Activated T-cell treated with anti-CD3 and anti-CD28 coated beads, Interleukin-2, amount 50 U/mL, for 4 hours (primary cell): ENCODE measurements at places on chromosomes 2 and 18. TPM values are rescaled to one million over a fixed set of nuclear protein-coding genes. Genes with fewer than 3 reads are reported as not detected.

GRCh38 chr18:56067969-56068671 lies 480.1 kb upstream of the TCF4 start:
- no peak for DNase-seq

- no peak for DNase-seq
Observed at GRCh38 chr2:235592836-235593235, 99.0 kb downstream of the AGAP1 start.

The GFPT1 gene
- 44.5 TPM for total RNA-seq

GRCh38 chr2:24907116-24907515 lies 12.9 kb downstream of the ADCY3 start:
- DNase-seq: no peak

- DNase-seq: no peak
Observed at GRCh38 chr2:148132412-148132811, 111.5 kb downstream of the MBD5 start.

The ERCC3 gene
- total RNA-seq: 56.6 TPM

GRCh38 chr2:66082581-66082980 lies 352.3 kb upstream of the MEIS1 start:
- DNase-seq: no peak

DNA sequence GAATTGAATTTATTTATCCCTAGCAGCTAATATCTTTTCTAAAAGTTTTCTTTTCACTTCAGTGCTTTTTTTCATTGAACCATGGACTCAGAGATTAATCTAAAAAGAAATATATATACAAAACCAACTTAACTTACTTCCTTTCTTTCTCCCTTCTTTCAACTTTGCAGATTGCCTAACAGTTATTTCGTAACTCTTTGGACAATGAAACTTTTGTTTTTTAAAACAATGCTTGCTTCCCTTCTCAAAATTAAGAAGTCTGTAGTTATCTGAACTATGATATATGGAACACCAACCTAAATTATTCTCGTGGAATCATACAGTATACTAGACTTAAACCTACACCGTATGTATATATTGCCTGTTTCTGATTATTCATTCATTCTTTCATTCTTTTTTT lies 62.9 kb downstream of the MIB1 start:
- DNase-seq: no peak

DNA sequence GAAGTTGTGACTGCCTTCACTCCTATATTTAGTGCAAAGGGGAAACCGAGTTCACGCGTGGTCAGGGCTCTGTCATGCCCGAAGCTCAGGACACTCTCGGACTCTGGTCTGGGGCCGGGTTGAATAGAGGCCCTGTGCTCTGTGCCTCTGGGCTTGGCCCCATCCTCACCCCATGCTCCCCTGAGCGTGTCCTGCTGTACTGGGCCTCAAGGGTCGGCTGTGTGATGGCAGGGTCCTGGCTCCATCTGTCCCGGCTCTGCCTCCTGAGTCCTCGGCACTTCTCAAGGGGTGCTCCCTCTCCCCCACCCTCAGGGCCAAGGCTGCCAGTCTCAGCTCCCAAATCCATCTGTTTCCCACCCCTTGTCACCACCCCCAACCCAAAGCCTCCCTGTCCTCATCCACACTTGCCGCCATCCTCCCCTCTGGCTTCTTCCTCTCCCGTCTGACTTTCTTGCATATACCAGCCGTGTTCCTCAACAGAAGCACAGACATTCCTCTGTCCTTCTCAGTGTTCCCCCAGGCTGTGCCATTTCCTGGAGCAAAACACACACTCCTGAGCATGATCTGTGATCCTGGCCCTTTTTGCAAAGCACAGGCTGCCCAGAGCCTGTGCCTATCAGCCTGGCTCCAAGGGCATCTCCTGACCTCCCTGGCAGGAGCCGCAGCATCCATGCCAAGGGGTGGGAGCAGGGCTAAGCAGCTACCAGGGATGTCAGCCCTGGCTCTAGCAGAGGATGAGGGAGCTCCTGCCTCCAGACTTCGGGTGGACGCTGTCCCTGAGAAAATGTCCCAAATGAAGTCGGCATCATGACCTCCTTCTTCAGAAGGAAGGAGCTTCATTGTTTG lies 64.2 kb upstream of the OTOS start:
- peak; percentile 3 for DNase-seq

GRCh38 chr18:70414315-70414900 lies 125.6 kb downstream of the SOCS6 start:
- no peak for DNase-seq

The ACVR1C gene
- 0.73 TPM for total RNA-seq

The ARL6IP6 gene
- 20.5 TPM for total RNA-seq

The C2orf72 gene
- not detected for total RNA-seq

The RUFY4 gene
- total RNA-seq: 0.16 TPM

The COL5A2 gene
- total RNA-seq: 9.5 TPM

The PROKR1 gene
- 0.08 TPM for total RNA-seq

The UGT1A5 gene
- total RNA-seq: not detected

The KCTD18 gene
- total RNA-seq: 11.7 TPM

The SNED1 gene
- total RNA-seq: 2.1 TPM

- no peak for DNase-seq
Observed at GRCh38 chr18:80210312-80211083, 36.8 kb downstream of the PARD6G start.

GRCh38 chr18:36942264-36942663 lies 113.3 kb downstream of the KIAA1328 start:
- DNase-seq: no peak

The ZRANB3 gene
- 5.8 TPM for total RNA-seq

DNA sequence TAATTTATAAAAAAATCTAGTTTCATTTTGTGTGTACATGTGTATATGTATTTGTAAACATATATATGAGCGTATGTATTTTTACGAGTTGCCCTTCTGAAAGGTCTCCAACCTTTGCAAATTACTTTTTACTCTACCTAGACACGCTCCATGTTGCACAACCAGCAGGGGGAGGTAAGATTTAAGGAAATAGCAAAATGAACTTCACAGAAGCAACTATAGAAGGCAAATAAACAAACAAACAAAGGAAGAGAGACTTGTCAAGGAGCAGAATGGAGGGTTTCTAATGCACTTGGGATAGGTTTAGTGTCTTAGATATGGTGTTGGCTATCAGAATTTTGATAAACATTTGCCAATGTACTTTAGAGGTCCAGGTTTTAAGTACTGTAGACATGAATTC lies 820.5 kb upstream of the POU3F3 start:
- no peak for DNase-seq

- no peak for DNase-seq
Observed at GRCh38 chr2:229901819-229902218, 20.0 kb downstream of the TRIP12 start.

DNA sequence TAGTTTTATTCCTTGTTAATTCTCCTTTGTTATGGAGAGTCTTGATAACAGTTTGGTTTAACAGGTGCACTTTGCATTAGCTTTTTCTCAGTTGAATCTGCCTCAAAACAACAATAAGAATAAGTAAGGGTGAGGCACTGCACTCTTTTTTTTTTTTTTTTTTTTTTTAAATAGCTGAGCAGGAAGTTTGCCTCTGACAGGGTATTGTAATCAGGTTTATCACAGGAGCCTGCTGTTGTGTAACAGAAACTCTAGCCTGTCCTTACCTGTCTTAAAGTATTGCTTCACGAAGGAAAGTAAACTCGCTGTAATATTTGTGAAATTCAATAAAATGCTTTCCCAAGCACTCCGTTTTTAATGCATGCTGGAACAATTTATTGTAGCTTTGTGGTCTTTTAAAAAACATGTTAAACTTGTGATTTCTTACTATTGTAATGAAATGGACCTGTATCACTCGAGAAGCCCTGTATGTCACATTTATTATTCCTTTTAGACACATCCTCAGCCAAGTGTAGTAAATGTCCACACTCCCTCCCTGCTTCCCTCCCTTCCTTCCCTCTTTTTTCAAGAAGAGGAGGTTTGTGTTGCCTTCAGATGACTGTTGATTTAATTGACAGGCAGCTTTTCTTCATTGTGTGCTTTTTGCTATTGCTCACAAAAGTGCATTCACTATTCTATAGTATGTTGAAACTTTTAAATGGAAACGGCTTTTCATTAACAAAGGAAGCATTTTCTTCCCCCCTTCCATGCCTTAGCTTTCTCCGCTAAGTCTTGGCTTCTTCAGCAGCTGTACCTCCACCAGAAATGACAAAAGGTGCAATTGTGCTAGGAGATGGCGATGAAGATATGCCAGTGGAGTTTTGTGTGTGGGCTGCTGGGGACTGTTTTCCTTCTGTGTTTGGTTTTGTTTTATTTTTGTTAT lies 52.7 kb downstream of the TAF1B start:
- DNase-seq: no peak

DNA sequence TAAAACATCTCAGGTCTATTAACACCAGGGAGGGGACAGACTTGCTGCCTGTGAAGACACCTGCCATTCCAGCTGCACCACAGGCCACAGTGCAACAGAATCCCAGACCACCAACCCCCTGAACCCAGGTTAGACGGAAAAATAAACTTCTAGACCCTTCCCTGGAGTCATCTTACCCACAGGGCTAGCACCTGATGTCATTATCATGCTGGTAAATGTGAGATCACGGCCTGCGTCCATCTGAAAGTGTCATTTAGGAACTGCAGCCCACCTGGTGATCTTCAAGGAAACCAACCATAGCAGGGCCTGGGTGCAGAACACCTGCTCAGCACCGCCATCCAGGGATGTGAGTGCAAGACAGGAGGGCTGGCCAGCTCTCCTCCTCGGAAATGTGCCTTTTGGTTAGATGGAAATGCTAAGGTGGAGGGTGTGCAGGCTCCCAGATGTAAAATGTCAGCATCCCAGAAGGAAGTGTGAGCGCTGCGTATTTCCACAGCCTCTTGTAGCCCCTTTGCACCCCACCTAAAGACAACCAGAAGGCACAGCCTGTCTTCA lies 80.8 kb downstream of the PTGR3 start:
- DNase-seq: no peak

The DYSF gene
- total RNA-seq: 0.25 TPM

DNA sequence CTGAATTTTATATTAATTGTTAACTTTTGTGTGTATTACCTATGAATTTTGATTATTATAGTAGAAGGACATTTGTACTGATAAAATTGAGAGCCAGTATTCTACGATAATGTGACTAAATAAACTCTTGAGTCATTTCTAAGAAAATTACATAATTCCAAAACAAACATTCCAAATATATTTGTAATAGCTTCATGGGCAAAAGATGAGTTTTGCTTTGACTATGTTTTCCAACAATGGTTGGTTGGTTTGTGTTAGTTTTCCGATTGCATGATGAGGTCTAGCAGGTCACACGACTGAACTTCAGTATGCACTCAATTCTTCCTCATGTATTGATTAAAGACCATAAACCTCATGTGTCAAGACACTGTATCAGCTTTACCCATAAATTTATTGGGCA lies 71.7 kb upstream of the WDR75 start:
- DNase-seq: no peak

- no peak for DNase-seq
Observed at GRCh38 chr2:68935471-68935870, 17.2 kb downstream of the GKN2 start.

- DNase-seq: no peak
Observed at GRCh38 chr2:30611583-30611982, 164.5 kb downstream of the LCLAT1 start.

The GALNT3 gene
- 2.3 TPM for total RNA-seq

The BCL2 gene
- total RNA-seq: 71.4 TPM

DNA sequence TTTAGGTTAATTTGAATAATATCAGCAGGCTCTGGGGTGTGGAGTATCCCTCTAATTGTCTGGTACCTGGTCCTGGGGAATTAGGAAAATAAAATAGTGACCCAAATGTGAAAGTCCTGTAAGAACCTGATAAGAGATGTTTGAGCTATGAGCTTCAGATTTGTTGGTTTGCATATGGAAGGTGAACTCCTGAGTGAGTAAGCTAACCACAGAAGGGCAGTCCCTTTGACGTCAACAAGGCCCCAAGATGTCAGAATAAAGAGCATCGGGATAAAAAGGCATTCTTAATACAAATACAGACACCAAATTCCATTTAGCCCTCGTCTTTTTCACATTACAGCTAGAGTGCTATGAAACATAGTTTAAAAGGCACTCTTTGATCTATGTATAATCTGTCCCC lies 1366.3 kb upstream of the TMEFF2 start:
- DNase-seq: no peak

DNA sequence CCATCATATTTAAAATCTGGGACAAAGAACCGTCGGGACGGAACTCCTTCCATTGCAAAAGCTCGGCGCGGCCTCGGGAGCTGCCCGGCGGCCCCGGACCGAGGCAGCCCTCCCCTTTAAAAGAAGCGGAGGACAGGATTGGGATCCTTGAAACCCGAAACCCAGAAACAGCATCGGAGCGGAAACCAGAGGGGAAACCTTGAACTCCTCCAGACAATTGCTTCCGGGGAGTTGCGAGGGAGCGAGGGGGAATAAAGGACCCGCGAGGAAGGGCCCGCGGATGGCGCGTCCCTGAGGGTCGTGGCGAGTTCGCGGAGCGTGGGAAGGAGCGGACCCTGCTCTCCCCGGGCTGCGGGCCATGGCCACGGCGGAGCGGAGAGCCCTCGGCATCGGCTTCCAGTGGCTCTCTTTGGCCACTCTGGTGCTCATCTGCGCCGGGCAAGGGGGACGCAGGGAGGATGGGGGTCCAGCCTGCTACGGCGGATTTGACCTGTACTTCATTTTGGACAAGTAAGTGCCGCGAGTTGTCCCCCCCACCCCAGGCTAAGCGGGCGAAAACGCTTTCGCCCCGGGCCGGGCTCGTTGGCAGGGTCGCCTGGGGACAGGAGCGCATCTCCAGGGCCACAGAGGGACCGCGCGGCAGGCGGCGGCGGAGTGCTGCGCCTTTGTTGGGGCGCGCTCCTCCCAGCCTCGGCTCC lies at the start of gene ANTXR1:
Gene ANTXR1 (plus strand): TSS at position 38 of the 698 bp plus-strand sequence. CDS start 321 bp downstream, at position 359.
- no peak for DNase-seq

- no peak for DNase-seq
Observed at GRCh38 chr2:3451169-3451568, 68.2 kb downstream of the ADI1 start.

DNA sequence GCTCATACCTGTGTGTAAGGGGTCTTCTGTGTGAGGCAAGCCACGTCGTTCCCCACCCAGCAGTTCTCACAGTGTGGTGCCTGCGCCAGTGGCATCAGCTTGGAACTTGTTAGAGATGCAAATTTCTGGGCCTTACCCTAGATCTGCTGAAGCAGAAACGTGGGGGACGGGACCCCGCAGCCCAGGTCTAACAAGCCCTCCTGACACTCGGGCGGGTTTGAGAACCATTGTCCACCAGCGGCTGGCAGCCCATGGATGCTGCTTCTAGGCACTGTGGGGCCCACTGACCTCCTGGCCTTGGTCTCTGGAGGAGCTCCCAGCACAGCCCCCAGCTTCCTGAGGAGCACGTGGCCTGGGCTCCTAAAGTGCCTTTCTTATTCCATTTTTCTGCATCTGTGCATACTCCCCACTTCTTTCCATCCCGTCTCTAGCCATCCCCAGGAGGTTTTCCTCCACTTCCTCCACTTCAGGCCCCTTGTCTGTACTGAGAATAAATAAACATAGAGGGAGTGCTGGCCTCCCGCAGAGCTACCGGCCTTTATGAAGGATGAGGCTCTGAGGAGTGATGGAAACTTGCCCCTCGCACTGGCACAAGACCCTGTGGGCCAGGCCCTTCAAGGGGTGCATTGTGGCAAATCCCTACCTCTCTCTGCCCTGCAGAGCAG lies 94.3 kb downstream of the GALR1 start:
- no peak for DNase-seq
